Fibroblast of the aortic adventitia (primary cell): ENCODE measurements at places on chromosomes 1 and 21.

DNA sequence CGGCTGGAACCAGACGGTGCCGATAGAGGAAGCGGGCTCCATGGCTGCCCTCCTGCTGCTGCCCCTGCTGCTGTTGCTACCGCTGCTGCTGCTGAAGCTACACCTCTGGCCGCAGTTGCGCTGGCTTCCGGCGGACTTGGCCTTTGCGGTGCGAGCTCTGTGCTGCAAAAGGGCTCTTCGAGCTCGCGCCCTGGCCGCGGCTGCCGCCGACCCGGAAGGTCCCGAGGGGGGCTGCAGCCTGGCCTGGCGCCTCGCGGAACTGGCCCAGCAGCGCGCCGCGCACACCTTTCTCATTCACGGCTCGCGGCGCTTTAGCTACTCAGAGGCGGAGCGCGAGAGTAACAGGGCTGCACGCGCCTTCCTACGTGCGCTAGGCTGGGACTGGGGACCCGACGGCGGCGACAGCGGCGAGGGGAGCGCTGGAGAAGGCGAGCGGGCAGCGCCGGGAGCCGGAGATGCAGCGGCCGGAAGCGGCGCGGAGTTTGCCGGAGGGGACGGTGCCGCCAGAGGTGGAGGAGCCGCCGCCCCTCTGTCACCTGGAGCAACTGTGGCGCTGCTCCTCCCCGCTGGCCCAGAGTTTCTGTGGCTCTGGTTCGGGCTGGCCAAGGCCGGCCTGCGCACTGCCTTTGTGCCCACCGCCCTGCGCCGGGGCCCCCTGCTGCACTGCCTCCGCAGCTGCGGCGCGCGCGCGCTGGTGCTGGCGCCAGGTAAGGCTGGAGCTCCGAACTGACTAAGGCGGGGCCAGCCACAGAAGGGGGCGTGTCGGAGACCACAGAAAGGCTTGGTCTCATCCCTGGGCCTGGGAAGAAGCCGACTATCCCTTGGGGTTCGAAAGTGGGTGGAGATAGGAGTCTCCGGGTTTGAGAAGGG, 486 bp downstream of the SLC27A3 start:
- peak; percentile 44 for DNase-seq

- DNase-seq, result no peak
Observed at GRCh38 chr1:44848456-44849181, 5.6 kb upstream of the PTCH2 start.

DNA sequence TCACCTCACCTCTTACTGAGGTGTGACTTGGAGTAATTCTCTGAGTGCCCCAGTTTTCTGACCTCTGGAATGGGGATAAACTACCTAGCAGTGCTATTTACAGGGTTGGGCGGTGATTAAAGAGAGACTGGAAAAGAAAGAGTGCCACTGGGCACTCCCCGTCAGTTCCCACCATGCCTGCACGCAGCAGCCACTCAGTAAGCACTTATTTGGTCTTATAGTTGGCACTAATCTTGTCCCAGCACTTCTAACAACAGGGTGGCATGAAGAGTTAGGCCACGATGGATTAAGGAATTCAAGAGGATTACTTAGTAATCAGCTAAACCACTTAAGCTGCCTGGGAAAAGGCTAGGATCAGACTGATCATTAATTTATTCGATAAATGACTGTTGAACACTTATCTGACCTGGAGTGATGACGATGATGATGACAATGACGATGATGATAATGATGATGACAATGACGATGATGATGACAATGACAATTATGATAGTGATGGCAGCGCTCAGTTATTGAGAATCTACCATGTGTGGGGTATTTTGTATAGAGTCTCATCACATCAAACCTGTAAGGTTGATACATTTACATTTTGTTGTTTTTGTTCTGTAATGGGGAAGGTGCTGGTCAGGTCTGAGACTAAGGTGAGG, 5.4 kb downstream of the CITED4 start:
- DNase-seq, result no peak

- DNase-seq, result no peak
Observed at GRCh38 chr1:112698366-112699310, 8.3 kb downstream of the RHOC start.

GRCh38 chr1:167631386-167631935, 1.4 kb downstream of the RCSD1 start:
- DNase-seq, result no peak

DNA sequence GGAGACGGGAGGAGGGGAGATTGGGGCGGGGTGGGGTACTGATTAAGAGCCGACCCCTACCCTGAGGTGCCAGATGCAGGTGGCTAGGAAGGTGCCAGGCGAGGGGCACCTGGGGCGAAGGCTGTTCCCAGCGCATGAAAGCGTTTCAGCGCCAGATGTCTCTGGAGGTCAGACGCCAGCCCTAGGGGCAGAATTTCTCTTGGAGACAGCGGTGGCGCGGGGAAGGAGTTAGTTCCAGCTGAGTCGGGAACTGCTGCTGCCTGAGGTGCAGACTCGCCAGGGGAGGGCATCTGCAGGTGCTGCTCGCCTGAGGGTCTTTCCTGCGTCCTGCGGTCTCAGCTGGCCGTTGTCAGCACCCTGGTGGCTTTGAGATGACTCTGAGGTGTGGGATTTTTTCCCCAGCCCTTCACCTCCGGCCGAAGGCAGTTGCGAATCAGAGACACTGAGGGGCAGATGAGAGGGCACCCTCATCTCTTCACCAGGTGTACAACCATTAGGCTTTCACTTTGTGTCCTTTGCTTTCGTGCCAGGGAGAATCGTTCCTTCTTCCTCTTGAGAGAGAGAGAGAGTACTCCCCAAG, 539 bp downstream of the CGN start:
- no peak for DNase-seq

- no peak for DNase-seq
Observed at GRCh38 chr1:151864411-151864810, 10.9 kb upstream of the THEM5 start.

- DNase-seq, result no peak
Observed at GRCh38 chr21:31967334-31967733, 94.5 kb downstream of the HUNK start.

DNA sequence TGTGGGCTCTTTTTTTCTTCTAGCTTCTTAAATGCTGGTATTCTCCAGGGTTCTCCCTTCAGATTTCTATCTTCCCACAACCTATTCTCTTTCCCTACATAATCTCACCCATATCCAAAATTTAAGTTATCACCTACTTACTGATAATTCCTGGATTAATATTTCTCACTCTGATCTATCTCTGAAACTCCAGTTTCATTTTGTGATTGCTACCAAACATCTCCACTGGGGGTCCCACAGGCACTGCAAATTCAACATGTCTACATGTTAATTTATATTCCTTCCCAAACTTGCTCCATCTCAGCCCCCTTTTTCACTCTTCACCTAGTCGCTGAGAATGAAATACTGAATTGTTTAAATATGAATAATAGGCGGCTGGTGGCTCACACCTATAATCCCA, 9.9 kb upstream of the C1orf141 start:
- DNase-seq, result no peak

DNA sequence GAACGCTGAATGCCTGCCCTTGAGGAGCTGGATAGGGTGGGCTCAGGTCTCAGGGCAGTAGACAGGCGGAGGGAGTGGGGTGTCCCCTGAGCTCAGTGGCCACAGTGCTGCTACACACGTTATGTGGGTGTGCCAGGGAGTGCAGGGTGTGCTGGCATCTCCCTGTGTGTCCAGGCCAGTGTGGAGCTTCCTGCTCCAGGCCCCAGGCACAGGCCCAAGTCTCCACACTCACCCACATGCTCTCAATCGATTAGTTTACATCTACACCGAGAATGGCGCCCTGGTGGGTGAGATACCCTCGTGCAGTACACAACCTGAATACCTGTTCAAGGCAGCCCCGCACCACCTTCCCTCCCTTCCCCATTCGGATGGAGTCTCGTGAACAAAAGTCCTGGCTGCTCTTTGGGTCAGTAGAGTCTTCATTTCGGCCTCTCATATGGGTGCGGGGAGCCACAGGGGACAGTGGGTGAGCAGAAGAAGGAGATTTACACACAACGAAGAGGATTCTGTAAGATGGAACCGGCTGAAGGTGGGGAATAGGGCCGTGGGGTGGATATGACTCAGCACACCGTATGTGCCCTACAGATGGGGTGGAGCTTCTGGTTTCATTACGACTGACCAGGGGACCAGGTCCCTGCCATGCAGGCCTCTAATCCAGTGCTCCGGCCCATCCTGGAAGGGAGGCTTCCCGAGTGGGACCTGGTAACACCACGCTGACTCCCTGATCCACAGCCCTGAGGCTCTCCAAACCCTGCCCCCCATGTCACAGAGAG, 93.3 kb downstream of the SPSB1 start:
- no peak for DNase-seq

- no peak for DNase-seq
Observed at GRCh38 chr1:154407198-154408091, 2.3 kb downstream of the IL6R start.

- no peak for DNase-seq
Observed at GRCh38 chr1:47677241-47677940, 239.5 kb downstream of the FOXD2 start.

DNA sequence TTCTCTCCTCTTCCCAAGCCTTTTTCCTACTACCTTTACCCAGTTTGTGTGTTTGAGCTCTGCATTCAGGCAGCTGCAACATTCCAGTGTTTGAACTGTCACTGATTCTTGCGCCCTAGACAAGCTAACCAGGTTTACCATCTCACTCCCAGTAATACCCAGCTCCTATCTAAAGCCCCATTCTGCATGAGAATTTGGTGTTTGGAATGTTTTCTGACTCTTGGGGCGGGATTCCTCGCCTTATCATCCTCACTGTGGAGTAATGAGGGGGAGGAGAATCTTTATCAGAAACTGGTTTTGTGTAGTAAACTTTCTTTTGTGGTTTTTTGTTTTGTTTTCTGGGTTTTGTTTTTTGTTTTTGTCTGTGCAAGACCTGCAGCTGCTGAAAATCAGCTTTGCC, 36.5 kb downstream of the NCF2 start:
- no peak for DNase-seq

GRCh38 chr1:53763461-53763860, 24.5 kb upstream of the GLIS1 start:
- no peak for DNase-seq

DNA sequence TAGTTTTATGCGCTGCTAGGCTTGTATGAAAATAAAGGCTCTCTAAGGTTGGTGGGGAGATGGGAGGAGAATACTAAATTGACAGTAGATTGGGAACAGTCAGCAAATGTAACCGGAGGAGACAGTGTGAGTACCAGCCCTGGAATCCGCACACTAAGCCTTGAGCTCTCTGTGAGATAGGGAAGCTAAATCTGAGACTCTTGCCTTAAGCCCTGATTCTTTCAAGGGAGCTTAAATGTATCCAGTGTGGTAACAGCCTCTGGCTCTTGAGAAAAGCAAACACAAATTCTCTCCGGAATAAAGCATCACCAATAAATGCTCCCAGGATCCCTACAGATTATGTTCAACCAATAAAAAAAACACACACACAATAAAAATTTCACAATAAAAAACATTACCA, 33.0 kb upstream of the PDPN start:
- no peak for DNase-seq

- DNase-seq, result no peak
Observed at GRCh38 chr1:111576547-111576946, 43.0 kb upstream of the RAP1A start.

- no peak for DNase-seq
Observed at GRCh38 chr1:194929357-194929756, 1678.9 kb downstream of the KCNT2 start.

DNA sequence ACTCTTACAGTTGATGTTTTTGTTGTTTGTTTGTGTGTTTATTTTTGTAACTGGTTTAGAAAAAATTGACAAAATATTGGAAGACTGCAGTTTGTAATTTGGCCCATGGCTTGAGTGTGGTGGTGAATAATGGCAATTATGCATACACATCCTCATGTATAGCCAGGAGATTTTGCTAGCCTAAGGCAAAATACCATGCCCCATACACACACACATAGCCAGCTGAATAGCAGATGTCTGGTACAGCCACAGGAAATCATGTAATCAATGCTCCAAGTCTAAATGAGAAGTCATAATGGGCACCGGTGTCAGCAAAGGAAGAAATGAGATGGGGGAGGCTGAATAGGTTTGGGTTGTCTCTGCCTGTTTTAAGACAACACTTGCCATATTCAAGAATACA, 135.2 kb upstream of the COA6 start:
- no peak for DNase-seq

DNA sequence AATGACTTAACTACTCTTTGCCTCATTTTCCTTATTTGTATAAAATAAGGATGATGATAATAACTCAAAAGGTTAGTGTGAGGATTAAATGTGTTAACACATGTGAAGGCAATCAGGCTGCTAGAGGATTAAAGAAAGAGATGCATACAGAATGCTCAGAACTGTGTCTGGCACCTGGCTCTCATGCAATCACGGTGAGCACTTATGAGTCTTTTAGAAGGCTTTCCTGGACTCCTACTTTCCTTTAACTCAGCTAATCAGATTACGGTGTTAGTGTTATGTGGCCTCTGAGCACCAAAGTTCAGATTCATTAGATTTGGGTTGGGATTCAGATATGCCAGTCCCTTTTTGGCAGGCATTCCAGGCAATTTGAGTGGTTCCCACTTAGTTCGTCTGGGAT, 311.6 kb upstream of the USP24 start:
- DNase-seq, result no peak

- no peak for DNase-seq
Observed at GRCh38 chr1:219383281-219383680, 209.6 kb downstream of the LYPLAL1 start.

- DNase-seq, result no peak
Observed at GRCh38 chr1:79896140-79896539, 889.6 kb upstream of the ADGRL4 start.

DNA sequence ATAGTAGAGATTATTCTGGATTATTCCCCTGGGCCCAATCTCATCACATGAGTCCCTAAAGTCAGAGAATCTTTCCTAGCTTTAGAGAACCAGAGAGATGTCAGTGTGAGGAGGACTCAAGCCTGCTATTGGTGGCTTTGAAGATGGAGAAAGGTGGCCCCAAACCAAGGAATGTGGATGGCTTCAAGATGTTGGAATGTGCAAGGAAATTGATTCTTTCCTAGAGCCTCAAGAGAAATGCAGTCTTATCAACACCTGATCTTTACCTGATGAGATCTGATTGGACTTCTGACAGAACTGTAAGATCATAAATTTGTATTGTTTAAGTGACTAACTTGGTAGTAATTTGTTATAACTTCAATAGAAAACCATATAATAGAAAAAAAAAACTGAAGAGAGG, 51.0 kb downstream of the NME7 start:
- no peak for DNase-seq

- DNase-seq, result no peak
Observed at GRCh38 chr1:199920635-199921034, 106.9 kb upstream of the NR5A2 start.

DNA sequence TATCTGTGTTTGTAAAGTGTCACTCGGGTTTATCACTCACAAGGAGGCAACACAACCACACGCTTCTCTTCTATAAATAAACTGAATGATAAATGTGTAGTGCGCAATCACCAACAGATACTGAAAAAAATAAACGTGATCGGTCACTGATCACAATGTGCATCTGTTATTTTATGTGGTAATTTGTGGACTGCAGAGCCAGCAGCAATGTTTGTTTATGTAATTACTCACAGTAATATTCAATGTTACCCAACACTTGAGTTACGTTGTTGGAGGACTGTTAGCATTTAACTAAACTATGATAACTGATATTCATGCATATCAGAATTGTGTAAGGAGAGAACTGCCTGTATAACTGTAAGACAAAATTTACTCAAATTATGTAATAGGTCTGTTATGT, 129.6 kb downstream of the USH2A start:
- DNase-seq, result no peak
